Stimulated activated CD8-positive, alpha-beta memory T cell treated with anti-CD3 and anti-CD28 coated beads, Interleukin-4, amount 100 ng/mL, for 24 hours (primary cell): ENCODE measurements at places on chromosomes 13 and 19.
A peak's percentile ranks its signal among the peaks of the same experiment; 100 is the strongest.

DNA sequence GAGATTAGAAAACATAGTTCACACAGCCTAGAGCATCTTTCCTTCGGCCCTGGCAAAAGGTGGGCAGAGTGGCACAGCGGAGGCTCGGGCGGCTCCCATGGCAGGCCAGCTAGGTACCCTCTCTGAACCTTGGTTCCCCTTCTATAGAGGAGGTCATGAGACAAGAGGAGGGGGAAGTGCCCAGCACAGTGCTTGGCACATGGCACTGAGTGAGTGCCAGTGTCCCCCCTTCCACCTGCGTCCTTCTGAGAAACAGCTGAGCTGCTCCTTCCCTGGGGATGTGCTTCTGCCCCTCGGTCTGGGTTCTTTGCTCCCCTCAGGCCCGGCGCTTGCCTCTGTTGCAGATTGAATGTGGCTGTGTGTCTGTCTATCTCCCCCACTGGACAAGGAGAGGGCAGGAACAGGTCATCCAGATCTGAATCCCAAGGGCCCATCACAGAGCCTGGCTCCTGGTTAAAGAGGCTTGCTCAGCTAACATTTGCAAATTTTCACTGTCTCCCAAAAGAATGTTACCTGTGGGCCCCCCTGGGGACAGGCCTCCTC lies 165.6 kb downstream of the USP12 start:
- DNase-seq = no peak

DNA sequence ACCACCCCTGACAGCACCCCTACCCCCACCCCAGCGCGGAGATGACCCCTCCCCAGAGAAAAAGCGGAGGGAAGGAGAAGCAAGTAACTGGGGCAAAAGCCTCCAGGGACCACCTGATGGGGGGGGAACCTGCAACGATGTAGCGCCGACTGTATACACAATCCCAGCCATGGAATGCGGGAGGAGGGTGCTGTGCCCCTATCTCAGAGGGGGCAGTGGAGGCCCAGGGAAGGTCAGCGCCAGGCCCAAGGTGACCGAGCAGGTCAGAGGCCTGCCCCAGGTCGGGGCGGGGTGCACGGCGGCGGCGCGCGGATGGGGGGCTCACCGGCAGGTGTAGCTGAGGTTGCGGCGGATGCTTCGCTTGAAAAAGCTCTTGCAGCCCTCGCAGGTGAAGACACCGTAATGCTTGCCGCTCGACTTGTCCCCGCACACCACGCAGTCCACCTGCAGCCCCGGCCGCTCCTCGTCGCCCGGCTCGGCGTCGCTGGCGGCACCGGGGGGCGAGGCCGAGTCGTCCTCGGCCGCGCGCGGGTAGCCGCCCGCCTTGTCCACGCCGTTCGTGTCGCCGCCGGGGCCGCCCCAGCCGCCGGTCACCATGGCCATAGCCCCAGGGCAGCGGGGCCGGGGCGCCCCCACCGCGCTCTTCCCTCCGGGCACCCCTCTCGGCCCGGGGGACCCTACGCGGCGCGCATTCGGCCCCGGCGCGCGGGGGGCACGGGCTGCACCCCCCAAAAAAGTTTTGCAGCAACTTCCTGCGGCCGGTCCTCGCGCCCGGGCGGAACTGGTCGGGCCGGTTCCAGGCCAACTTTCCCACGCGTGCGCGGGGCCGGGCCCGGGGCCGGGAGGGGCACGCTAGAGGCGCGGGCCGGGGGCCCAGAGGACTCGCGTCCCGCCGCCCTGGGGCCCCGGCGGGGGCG lies 843 bp downstream of the NR2F6 start:
- DNase-seq = no peak

- DNase-seq = no peak
Measured at GRCh38 chr19:32165750-32166149, 179.7 kb upstream of the ZNF507 start.

DNA sequence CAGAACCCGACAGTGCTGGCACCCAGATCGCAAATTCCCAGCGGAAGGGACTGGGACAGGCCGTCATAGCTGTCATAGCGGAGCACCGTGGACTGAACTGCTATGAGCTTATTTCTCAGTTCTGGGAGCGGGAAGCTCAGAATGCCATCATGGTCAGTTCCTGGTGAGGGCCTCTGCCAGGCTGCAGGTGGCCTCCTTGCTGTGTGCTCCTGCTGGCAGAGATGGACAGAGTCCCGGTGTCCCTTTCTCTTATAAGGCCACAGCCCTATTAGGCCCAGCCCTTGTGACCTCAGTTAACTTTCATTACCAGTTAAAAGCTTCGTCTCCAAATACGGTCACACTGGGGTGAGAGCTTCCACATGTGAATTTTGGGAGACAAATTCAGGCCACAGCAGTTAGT lies 4.6 kb downstream of the ZNF444 start:
- DNase-seq = no peak

DNA sequence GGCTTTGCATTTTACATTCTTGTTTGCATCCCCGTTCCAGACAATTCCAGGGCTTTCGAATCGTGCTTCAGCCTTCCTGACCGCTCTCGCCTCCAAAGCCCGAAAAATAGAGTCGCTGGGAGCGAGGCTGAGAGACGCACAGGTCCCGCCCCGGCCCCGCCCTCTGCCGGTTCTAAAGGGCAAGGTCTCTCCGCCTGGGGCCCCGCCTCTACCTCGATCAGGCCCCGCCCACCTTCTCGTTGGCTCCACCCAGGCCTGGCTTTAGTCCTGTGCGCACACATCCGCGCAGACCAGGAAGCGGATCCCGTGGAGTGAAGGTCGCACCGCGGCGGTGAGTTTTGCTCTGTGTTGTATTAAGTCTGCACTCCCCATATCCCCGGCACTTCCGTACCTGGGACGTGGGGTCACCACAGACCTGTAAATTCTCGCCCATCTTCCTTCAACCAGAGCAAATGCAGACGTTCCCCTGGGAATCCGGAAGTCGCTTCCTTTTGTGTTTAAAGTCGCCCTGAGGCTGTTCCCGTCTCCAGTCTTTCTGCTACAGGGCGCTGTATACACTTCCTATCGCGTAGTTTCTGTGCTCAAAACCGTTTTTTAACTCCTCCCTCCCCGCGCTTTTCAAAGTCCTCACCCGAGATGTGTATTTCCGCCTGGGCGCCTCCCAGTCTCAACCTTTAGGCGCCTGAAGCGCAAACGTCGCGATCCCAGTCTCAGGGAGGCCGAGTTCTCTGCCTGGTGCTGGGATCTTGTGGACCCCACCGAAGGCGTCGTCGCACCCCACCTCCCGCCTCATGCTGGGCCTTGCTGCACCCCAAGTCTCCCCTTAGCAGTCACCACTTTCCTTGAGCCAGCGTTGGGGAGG lies at the start of gene ZNF701:
Gene ZNF701, plus strand, starts transcription at position 288 of the 862 bp plus-strand sequence. CDS start 3,861 bp downstream, outside the sequence.
- DNase-seq = peak; percentile 88

GRCh38 chr13:44516771-44517170 lies 59.4 kb downstream of the TSC22D1 start:
- no peak for DNase-seq

DNA sequence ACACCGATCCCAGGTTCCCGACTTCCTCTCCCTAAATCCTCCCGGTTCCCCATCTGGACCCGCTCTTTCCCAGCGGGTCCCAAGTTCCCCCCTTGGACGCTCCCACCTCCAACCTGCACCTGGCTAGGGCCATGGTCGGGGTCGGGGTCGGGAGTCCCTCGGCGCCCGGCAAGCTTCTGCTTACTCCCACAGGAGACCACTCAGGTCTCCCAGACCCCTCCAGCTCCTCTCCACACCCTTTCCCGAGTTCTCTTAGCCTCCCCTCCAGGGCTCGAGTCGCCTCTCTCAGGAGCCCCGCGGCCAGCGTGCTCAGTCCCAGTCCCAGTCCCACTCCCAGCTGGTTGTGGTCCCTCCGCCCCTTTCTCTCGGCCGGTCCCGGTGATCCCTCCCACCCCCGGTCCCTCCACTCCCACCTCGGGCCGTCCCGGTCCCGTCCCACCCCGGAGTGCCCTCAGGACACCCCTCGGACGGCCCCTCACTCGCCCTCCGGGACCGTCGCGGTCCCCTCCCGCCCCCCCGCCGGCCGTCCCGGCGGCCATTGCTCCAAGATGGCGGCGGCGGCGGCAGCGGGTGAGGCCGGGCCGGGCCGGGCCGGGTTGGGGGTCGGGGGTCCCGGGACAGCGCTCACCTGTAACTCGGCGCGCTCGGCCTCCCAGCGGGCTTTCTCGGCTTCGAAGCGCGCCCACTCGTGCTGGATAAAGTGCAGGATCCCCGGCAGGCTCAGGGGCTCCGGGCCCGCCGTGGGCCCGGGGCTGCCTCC lies at the start of gene FKRP:
Gene FKRP, plus strand, starts transcription at position 537 of the 760 bp plus-strand sequence. CDS start 9,394 bp downstream, outside the sequence.
- DNase-seq = peak; percentile 19

- DNase-seq = no peak
Measured at GRCh38 chr13:98187965-98188261, 10.8 kb upstream of the RNF113B start.

DNA sequence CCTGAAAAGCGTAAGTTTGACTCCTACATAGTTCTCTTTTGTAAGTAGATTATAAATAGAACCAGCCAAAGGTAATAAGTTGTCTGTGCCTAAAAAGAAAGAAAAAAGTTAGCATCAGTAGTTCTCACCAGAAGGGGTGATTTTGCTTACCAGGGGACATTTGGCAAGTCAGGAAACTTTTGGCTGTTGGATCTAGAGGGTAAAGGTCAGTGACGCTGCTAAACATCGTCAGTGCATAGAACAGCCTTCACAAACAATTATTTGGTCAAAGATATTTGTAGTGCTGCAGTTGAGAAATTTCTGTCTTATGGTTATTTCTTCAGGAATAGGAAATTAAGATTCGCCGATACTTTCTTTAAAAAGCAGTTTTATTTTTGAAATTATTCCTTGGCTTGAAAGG lies 2.0 kb downstream of the USPL1 start:
- no peak for DNase-seq

- DNase-seq = no peak
Measured at GRCh38 chr13:97496511-97496910, 62.5 kb downstream of the RAP2A start.

- no peak for DNase-seq
Measured at GRCh38 chr13:40337651-40338050, 328.8 kb downstream of the FOXO1 start.

DNA sequence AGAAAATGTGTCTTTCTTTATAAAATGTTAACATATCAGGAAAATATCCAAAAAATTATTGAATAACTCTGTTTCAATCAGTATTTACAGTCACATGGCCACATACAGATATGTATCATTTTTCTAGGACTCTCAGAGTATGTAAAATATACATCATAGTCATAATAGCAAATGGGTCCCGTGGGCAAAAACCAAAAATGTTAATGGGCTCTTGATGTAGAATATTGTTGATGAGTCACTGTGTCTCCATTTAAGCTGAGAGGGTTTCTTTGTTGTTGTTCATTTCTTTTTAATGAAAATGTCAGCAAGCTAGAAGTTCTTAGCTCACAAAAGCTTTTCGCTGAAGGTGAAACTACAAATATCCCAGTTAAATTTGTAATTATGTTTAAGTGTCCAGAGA lies 1713.1 kb upstream of the PCDH20 start:
- no peak for DNase-seq

GRCh38 chr19:1150333-1151036 lies 23.6 kb downstream of the SBNO2 start:
- no peak for DNase-seq

- no peak for DNase-seq
Measured at GRCh38 chr13:46995874-46996273, 99.0 kb upstream of the HTR2A start.

GRCh38 chr13:44053208-44053607 lies 173.5 kb downstream of the LACC1 start:
- no peak for DNase-seq

DNA sequence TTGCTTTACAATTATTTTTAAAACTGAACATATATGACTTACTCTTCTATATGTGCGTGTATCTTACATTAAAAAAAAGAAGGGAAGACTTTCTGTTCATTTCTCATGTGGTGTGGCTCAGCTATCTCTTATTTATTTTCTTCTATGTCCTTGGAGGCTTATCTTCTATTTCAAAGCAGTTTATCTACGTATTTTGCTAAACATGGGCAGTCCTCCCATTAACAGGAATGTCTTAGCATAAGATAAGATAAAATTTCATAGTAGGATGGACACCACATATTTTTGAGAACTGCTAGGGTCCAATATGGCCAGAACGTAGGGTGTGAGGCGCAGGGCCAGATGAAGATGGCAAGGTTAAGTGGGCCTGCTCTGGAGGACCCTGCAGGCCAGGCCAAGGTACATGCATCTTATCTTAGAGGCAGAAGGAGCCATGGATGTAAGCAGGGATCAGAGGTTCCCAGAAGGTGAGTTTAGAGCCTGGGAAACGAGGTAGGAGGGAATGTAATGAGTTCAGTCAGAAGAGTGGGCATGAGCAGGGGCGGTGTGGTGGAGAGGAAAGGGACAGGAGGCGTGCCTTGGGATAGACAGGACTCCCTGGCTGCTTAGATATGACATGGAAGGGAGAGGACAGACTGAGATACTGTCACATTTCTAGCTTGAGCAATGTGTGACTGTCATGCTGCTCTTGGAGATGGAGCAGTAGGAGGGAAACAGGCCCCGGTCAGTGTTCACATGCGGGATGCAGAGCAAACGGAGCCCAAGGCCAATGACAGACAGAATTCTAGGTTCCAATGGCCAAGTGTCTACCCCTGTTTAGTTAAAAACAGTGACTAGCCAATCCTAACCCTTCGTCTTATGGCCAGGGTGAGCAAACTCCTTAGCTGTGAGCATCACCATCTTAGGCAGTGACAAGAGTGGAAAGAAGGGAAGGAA lies 68.6 kb upstream of the MEDAG start:
- DNase-seq = no peak

- no peak for DNase-seq
Measured at GRCh38 chr13:63011996-63012395, 1596.3 kb upstream of the PCDH20 start.

DNA sequence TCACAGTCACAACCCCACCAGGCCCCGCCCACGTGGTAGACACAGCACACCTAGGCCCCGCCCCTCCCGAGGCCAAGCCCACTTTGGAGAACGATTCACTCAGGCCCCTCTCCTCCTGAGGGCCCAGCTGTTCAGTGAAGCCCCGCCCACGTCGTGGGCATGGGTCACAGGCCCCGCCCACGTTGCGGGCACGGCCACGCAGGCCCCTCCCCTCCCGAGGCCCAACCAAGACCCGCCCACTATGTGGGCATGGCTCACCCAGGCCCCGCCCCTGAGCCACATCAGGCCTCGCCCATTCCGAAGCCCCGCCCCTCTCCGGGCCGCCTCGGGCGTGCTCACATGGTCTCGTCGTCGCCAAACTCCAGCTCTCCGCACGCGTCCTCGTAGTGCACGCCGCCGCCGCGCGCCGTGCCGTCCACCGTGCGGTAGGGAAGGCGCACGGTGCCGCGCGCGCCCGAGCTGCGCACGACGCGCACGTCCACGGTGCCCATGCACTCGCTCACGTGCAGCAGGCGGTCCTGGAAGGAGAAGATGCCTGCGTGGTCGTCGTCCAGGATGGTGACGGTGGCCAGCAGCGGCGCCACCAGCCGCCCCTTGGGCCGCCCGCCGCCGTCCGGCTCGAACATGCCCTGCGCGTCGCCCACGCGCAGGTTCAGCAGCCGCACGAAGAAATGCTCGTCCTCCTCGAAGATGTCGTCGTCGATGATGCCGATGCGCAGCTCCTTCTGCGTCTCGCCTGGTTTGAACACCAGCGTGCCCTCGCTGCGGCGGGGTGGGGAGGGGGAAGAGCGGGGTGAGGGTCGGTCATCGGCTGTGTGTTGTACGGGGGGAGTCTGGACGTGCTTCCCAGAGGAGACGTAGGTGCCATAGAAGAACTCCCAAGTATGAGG lies 24.0 kb downstream of the SLC8A2 start:
- peak; percentile 25 for DNase-seq

GRCh38 chr13:102226591-102226990 lies 175.3 kb downstream of the FGF14 start:
- no peak for DNase-seq

GRCh38 chr13:99314640-99315176 lies 7.5 kb upstream of the GPR183 start:
- peak; percentile 40 for DNase-seq
